ENCODE measurements at places on chromosomes 1 and 21. TPM values are rescaled to one million over a fixed set of nuclear protein-coding genes. Genes with fewer than 3 reads are reported as not detected.

DNA sequence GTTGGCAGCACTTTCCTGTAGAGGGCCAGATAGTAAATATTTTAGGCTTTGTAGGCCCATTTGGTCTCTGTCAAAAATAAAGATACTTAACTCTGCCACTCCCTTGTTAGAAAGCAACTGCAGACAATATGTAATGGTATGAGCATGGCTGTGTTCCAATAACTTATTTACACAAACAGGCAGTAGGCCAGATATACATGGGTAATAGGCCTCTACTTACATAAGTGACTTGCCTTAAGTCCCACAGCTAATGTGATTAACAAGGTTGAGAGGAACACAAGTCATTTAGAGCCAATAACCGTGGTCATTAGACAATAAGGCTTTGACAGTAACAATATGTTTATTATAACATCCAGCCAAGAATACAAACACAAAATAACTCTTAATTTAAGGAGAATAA lies 17.4 kb downstream of the CCT8 start:
- no peak for DNase-seq

- DNase-seq = no peak
These were observed 84.3 kb downstream of the CTH start for GRCh38 chr1:70495370-70495769.

- DNase-seq = no peak
These were observed 95.2 kb downstream of the PSMG1 start for GRCh38 chr21:39088031-39088370.

- DNase-seq = no peak
These were observed 380.1 kb upstream of the CHRM3 start for GRCh38 chr1:239006276-239006675.

GRCh38 chr1:109763646-109764415 lies at the start of gene EPS8L3:
Gene EPS8L3, minus strand, starts transcription at chr1:109763923. Its CDS starts 2,174 bp downstream, at chr1:109761749.
- DNase-seq = no peak

DNA sequence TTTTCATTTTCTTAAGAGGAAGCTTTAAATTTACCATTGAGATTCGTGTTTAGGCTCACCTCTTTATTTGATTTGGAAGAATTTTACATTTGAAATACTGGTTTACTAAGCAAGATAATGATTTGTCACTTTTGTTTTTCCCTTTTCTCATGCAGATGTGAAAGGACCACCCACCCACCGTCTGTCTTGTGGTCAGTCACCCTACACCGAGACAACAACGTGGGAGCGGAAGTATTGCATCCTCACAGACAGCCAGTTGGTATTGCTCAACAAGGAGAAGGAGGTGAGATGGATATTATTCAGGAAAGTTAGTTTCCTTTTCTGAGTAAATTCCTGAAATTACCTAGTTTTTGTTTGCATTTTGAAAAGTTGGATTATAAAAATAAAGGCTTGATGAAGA lies 189.5 kb downstream of the RASAL2 start:
- DNase-seq = no peak

DNA sequence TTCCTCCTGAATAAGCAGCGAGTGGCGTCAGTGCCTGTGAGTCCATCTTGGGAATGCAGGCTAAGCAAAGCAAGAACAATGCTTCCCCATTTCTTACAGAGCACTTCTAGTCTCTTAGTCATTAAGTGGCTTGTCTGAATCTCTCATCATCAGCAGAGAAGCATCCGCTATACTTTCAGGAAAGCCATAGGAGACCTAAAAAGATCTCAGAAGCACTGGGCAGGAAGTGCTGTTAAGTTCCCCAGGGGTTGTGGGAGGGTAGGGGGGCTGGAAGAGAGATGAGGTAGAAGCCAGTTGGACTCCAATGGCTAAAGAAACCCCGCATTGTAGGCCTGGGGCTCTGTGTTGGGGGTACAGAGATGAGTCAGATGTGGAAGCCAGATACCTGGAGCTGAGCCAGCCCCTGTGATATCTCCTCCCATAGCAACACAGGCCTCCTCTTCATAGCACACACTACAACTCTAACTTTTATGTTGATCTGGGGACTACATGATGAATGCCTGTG lies 44.9 kb downstream of the SYT6 start:
- no peak for DNase-seq

The ZYG11A gene
- 0.75 TPM for total RNA-seq
